ENCODE measurements at places on chromosomes 1 and 21. TPM values are rescaled to one million over a fixed set of nuclear protein-coding genes. Genes with fewer than 3 reads are reported as not detected.
A peak's percentile ranks its signal among the peaks of the same experiment; 100 is the strongest.

REG4 gene
- not detected for total RNA-seq

EGLN1 gene
- total RNA-seq = 79.8 TPM

S100A6 gene
- 201 TPM for total RNA-seq

BMP8A gene
- not detected for total RNA-seq

INSRR gene
- total RNA-seq = 0.72 TPM

AZIN2 gene
- total RNA-seq = 3.3 TPM

IPP gene
- total RNA-seq = 12.2 TPM

KLHDC8A gene
- not detected for total RNA-seq

DNA sequence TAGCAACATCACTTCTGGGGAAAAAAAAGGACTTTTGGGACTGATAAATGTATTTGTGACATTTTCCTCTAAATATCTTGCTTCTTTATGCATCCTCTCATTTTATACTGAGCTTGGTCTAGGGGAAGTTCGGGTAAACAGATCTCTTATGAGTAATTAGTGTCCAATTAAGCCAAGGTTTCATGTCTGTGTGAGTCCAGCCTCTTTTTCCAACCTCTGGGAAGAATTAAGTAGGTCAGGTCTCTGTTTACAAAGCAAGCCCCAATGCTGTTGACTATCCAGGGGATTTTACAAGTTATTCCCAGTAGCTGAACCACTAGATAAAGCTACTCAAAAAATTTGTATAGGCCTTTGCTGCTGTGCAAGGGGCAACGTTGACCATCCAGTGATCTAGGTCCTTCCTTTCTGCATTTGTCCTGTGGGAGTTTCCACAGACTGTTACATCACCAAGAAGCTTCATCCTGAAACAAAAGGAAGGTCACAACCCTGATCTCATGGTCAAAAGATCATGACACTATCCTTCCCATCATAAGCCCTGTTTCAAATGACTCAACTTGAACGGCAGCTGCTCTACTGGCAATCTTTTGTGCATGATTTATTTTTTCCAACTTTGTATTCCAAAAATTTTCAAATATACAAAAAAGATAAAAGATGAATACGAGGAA lies 74.3 kb downstream of the ETS2 start:
- DNase-seq = no peak

DNA sequence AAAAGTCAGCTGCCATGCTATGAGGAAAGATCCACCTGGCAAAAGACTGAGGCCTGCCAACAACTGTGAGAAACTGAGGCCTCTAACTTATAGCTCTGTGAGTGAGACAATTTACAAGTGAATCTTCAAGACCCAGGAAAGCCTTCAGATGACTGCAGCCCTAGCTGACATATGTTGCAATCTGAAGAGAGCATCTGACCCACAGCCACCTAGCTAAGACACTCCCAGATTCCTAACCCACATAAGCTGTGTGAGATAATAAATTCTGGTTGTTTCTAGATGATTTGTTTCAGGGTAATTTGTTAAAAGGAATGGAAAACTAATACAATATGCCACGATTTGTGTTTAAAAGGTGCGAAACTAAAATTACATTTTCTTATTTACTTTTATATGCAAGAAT lies 55.1 kb downstream of the HFM1 start:
- no peak for DNase-seq

GRCh38 chr21:29257701-29258100 lies 41.0 kb upstream of the BACH1 start:
- DNase-seq = no peak

DNA sequence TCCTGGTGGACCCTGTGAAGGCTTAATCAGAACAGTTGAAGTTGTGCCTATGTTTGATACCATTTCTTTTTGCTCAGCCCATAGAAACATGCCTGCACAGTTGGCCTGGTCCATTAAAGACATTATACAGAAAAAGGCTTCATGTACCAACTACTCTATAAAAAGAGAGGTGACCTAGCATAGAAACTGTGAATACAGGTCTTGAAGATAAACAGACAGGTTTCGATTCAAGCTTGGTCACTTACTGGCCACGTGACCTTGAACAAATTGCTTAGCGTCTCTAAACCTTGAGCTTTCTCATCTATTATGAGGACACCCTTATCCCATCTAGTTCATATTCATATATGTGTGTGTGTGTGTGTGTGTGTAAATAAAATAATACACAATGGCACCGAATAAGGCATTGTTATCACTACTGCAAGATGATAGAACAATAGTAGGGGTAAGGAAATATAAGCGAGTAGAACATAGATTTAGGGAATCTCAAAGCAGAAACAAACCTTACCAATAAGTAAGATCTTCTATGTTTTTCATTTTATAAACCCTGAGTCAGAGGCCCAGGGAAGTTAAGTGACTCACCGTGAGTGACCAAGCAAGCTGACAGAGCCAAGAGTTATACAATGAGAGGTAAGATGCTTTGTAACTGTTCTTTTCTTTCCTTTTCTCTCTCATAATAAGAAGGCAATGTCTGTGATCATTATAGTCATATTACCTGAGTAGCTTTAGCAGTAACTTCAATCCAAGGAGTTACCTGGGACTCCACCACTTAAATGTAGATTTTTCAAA lies 476.8 kb upstream of the DEPDC1 start:
- DNase-seq = no peak

- DNase-seq = no peak
Observed at GRCh38 chr1:8095584-8095983, 69.5 kb upstream of the ERRFI1 start.

GRCh38 chr1:1358433-1359271 lies at the start of gene MXRA8:
Gene MXRA8, minus strand, starts transcription at chr1:1358555. Its CDS starts 51 bp downstream, at chr1:1358504.
- DNase-seq = peak; percentile 87

GRCh38 chr1:162388083-162388594 lies 6.6 kb downstream of the C1orf226 start:
- no peak for DNase-seq

GRCh38 chr21:29419422-29419821 lies 120.7 kb downstream of the BACH1 start:
- DNase-seq = no peak

DNA sequence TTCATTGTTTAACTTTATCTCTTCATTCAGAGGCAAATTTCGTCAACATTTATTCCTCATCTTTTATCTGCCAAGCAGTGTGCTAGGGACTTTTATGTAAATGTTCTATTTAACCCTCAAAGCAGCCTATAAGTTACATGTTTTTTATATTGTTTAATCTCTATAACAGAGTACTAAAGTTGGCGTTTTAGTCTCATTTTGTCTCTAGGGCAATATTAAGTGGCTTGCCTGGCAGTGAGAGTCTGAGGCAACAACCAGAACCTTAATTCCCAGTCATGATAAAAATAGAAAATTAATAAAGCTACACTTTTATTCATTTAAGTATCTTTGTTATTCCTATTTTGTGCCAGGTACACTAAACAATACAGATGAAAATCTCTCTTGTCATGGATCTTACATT lies 994.3 kb upstream of the ADGRL2 start:
- DNase-seq = no peak

- DNase-seq = no peak
Observed at GRCh38 chr1:174204697-174205308, 45.5 kb downstream of the RABGAP1L start.

DNA sequence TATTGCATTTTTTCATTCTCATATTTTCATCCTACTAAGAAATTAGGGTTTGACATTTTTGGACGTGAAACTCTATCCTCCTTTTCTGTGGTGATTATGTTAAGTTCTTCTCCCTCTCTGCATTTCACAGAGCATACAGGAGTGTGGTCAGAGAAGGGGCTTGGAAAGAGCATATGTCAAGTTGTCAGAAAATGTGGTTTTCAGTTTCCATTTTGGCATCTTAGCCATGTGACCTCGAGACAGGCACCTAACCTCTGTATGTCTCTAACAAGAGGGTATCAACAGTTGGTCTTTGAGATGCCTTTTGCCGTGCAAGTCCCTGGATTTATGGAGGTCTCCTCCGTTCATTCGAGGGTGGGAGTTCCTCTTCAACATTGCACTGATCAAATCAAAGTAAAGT lies 140.7 kb downstream of the CYYR1 start:
- DNase-seq = no peak

GRCh38 chr1:30986755-30987154 lies 78.2 kb upstream of the SDC3 start:
- no peak for DNase-seq

GRCh38 chr1:87950369-87950768 lies 621.7 kb downstream of the LMO4 start:
- no peak for DNase-seq

GRCh38 chr1:38403667-38404066 lies 357.1 kb upstream of the POU3F1 start:
- DNase-seq = no peak
